ENCODE measurements at places on chromosomes 11 and 22.

GRCh38 chr22:32868946-32869345 is 67.4 kb downstream of the TIMP3 start:
- DNase-seq, result no peak
- no peaks in the 10 kb centered on the region for H3K27me3 ChIP-seq

- no peak overlapping the region for H3K4me3 ChIP-seq
- H3K4me1 ChIP-seq, result peaks cover 7% of the 10 kb centered on the region
- H3K27ac ChIP-seq, result no peak overlapping the region
- no peaks in the 10 kb centered on the region for H3K27me3 ChIP-seq
- DNase-seq, result no peak
Measured at GRCh38 chr22:34805771-34806170, 260.2 kb upstream of the ISX start.

DNA sequence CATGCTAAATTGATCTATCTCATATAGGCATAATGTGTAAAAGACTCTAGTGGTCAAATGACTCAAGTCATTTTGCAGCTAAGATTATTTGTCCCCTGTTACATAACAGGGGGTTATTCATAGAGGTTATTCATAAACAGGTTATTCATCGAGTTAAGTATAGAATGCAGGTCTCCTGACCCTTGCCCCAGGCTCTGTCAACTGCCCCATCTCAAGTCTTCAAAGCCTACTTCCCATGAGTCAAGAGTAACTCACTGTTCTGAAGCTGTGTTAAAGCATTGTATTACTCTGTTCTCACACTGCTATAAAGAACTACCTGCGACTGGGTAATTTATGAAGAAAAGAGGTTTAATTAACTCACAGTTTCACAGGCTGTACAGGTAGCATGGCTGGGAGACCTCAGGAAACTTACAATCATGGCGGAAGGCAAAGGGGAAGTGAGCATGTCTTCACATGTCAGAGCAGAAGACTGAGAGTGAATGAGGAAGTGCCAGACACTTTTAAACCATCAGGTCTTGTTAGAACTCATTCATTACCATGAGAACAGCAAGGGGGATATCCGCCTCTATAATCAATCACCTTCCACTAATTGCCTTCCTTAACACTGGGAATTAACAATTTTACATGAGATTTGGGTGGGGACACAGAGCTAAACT is 226.2 kb upstream of the BLID start:
- no peaks in the 10 kb centered on the region for H3K27me3 ChIP-seq
- H3K4me3 ChIP-seq, result no peak overlapping the region
- H3K4me1 ChIP-seq, result peaks cover 6% of the 10 kb centered on the region
- H3K36me3 ChIP-seq, result no peaks in the 10 kb centered on the region
- no peak overlapping the region for H3K27ac ChIP-seq

GRCh38 chr11:43504316-43504950 is 145.7 kb downstream of the TTC17 start:
- H3K27me3 ChIP-seq, result no peaks in the 10 kb centered on the region
- no peaks in the 10 kb centered on the region for H3K4me1 ChIP-seq
- no peak overlapping the region for H3K4me3 ChIP-seq

DNA sequence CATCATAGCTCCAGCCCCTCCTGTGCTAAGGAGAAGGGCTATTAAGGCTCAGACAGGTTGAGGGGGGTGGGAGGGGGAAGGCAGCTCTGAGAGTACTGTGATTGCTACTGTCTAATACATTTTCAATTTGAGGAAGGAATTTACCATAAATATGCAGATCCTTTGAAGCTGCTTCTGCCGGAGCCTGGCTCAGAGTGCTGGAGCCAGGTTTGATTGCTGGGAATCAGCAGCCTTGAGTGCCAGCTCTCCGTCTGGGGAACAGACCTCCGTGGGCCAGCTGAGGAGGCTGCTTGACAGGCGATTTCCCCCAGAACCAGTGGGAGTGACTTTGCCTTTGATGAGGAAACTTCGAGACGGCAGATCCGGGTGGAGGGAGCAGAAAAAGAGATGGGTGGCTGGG is 141.7 kb upstream of the TBCEL start:
- H3K27ac ChIP-seq, result no peak overlapping the region
- no peaks in the 10 kb centered on the region for H3K36me3 ChIP-seq
- DNase-seq, result no peak
- no peaks in the 10 kb centered on the region for H3K27me3 ChIP-seq

DNA sequence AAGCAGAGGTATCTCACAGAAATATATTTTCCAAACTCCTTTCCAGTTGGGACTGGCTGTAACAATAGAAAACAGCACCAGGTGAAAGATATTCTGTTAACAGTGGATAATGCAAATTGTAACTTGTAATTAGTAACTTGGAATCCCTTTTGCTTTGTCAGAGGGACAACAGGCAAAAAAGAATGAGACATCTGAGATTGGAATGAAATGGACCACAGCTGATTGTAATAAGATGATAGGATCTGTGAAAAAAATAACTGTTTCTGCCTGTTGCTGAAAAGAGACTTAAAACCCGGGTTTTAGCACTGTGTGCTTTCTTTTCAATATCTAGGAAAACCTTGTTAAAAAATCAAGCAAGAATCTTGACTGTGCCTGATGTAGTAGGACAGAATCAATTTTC is 655.7 kb downstream of the METTL15 start:
- no peaks in the 10 kb centered on the region for H3K27me3 ChIP-seq
- peaks cover 2% of the 10 kb centered on the region for H3K4me1 ChIP-seq
- no peaks in the 10 kb centered on the region for H3K36me3 ChIP-seq
- no peak for DNase-seq

GRCh38 chr22:26887916-26888315 is 230.5 kb downstream of the MIAT start:
- H3K36me3 ChIP-seq, result no peaks in the 10 kb centered on the region
- H3K27ac ChIP-seq, result peak overlapping the region; percentile 75
- peaks cover 90% of the 10 kb centered on the region for H3K4me1 ChIP-seq
- no peak for DNase-seq
- H3K27me3 ChIP-seq, result no peaks in the 10 kb centered on the region
- no peak overlapping the region for H3K4me3 ChIP-seq

- H3K4me1 ChIP-seq, result no peaks in the 10 kb centered on the region
- no peak overlapping the region for H3K4me3 ChIP-seq
- no peaks in the 10 kb centered on the region for H3K36me3 ChIP-seq
- H3K27ac ChIP-seq, result no peak overlapping the region
- no peaks in the 10 kb centered on the region for H3K27me3 ChIP-seq
Measured at GRCh38 chr22:35620624-35621251, 3.6 kb upstream of the MB start.

GRCh38 chr11:2211113-2211971 is 39.7 kb upstream of the TH start:
- H3K27ac ChIP-seq, result no peak overlapping the region
- H3K4me3 ChIP-seq, result no peak overlapping the region
- H3K36me3 ChIP-seq, result no peaks in the 10 kb centered on the region
- peaks cover 54% of the 10 kb centered on the region for H3K27me3 ChIP-seq
- no peaks in the 10 kb centered on the region for H3K4me1 ChIP-seq

DNA sequence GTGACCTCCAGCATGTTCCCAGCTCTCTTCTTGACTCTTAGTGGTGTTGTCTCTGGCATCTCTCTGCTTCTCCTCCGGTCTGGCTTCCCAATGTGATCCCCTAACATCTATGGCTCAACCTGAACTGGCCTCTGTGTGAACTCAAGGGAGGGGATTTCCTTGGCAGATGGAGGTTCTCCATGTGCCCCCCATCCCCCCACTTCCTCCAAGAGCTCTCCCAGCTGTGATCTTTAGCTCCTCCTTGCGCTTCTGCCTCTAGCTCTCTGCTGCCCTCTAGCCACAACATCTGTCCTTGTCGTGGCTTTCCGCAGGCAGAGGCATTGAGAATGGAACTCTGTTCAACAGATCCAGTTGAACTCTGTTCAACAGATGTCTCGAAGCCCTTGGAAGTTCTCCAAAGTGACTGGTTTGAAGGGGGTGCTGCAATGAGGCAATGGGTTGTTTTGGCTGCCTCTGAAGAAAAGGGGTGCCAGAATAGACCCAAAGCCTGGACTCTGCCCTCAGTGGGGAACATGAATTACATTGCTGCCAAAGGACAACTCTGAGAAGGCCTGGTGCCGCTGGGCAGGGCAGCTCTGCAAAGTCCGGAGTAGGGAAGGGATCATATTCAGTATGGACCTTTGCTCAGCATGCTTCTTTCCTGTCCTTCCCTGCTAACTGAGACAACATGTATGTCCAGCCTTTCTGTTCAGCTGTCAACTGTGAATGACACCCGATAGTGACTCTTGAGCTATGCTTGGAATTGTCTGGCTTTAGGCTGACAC is 61.9 kb downstream of the ADM start:
- no peak overlapping the region for H3K27ac ChIP-seq
- H3K4me1 ChIP-seq, result peaks cover 3% of the 10 kb centered on the region
- peak; percentile 88 for DNase-seq
- no peaks in the 10 kb centered on the region for H3K36me3 ChIP-seq
- no peaks in the 10 kb centered on the region for H3K27me3 ChIP-seq

DNA sequence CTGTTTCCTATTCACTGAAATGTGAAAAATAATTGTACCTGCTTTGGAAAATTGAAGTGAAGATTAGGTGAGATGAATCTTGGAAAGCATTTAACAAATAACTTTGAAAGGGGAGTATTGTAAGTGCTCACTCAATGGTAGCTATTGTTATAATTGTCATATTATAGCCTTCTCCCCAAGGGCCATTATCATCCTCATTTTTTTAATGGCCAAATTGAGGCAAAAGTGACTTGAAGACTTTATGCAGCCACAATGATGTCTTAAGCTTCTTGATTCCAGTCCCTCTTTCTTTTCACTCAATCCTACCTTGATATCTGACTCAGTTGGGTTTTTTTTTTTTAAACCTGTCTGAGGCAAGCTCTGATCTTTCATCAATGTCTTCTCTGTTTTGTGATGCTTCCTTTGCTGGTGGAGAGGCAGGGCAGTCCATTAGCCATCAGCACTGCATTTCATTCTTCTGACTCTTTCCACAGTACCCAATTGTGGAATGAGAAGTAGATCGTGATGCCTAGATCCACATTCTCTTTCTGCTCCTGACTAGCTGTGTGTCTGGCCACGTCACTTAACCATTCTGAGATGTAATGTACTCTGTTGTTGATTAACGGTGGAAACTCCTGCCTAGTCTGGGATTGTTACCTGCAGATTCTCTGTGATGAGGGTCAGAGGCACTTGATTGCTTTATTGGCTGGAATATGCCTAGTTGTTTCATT is 101.4 kb downstream of the DBX1 start:
- H3K27me3 ChIP-seq, result no peaks in the 10 kb centered on the region
- peaks cover 74% of the 10 kb centered on the region for H3K36me3 ChIP-seq
- H3K27ac ChIP-seq, result no peak overlapping the region
- no peak for DNase-seq

GRCh38 chr11:57131080-57131790 is 50.5 kb upstream of the LRRC55 start:
- H3K36me3 ChIP-seq, result no peaks in the 10 kb centered on the region
- H3K27ac ChIP-seq, result no peak overlapping the region
- H3K4me1 ChIP-seq, result no peaks in the 10 kb centered on the region
- H3K27me3 ChIP-seq, result peaks cover 5% of the 10 kb centered on the region
- DNase-seq, result no peak
- no peak overlapping the region for H3K4me3 ChIP-seq

GRCh38 chr22:36156515-36157419 is 3.8 kb downstream of the APOL3 start:
- peak; percentile 94 for DNase-seq
- no peaks in the 10 kb centered on the region for H3K27me3 ChIP-seq
- peaks cover 46% of the 10 kb centered on the region for H3K4me1 ChIP-seq
- H3K4me3 ChIP-seq, result peak overlapping the region; percentile 39

DNA sequence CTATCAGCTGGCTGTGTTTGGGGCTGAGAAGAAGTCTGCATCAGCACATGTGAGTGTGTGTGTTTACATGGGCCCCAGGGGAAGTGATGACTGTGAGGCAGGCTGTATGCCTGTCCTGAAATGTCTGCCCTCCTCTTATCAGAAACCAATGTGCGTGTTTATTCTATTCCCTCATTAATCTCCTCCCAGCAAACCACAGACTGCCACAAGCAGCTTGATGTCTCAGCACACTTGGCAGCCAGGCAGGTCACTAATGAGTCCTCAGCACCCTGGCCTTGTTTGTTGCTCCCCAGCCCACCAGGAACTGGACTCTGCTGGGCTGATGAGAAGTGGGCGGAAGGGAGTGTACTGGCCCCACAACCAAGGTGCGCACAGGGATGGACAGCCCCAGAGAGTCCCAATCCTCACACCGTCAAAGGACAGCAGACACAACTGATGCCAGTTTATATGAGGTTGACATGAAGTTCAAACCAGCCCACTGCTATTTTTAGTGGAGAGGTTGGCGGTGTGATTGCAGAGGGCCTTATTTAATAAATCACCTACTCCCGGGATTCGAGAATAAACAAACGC is 225.8 kb downstream of the ETS1 start:
- H3K4me1 ChIP-seq, result no peaks in the 10 kb centered on the region
- no peak for DNase-seq
- H3K27me3 ChIP-seq, result no peaks in the 10 kb centered on the region
- no peaks in the 10 kb centered on the region for H3K36me3 ChIP-seq

DNA sequence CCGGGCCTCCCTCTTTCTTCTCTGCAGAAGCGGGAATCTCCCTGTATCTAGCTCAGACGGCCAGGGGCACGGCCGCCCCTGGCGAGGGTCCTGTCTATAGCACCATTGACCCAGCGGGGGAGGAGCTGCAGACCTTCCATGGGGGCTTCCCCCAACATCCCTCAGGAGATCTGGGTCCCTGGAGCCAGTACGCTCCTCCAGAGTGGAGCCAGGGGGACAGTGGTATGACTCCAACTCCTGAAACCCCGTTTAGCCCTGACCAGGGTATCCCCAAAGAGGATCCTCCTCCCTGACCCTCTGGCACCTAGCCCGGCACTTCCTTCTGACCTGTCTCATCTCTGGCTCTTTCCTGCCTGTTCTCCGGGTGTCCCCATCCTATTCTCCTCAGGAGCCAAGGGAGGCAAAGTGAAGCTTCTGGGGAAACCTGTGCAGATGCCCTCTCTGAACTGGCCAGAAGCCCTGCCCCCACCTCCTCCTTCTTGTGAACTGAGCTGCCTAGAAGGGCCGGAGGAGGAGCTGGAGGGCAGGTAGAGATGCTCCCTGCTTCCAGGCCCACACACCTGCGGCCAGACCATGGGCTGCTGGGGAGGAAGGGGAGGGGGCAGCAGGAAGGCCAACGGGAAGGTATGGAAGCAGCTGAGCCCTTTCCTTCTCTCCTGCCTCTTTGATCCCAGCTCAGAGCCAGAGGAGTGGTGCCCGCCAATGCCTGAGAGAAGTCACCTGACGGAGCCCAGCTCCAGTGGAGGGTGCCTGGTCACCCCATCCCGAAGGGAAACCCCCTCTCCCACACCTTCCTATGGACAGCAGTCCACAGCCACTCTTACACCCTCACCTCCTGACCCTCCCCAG is 12.9 kb downstream of the ROBO3 start:
- no peak overlapping the region for H3K4me3 ChIP-seq
- H3K27ac ChIP-seq, result no peak overlapping the region
- DNase-seq, result no peak
- H3K4me1 ChIP-seq, result peaks cover 6% of the 10 kb centered on the region
- no peaks in the 10 kb centered on the region for H3K27me3 ChIP-seq

DNA sequence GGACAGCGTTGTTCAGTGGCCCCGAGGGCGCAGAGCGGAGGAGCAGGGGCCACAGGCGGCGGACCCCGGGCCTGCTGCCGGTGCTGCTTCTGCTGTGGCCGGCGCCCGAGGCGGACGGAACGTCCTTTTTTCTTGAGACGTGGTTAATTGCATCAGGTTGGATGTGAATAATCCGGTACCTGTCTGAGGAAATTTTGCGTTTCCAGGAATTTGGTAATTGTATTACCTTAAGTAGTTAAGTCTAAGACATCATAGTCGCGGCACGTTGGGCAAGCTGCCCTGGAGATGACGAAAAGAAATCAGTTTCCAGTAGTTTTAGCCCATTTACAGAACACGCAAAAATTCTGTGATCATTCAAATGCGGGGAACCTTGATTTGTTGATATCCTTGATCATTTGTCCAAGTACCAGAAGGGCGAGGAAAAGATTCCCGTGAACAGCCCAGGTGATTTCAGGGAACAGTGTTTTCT is 789 bp downstream of the SPECC1L start:
- DNase-seq, result no peak
- H3K27me3 ChIP-seq, result no peaks in the 10 kb centered on the region
- H3K4me1 ChIP-seq, result peaks cover 23% of the 10 kb centered on the region
- no peaks in the 10 kb centered on the region for H3K36me3 ChIP-seq

Data from tibial artery (tissue), 4 donors.